ENCODE measurements at places on chromosomes 5 and 9.

- peak; percentile 9 for DNase-seq
Observed at GRCh38 chr9:26375448-26375847, 517.2 kb downstream of the CAAP1 start.

DNA sequence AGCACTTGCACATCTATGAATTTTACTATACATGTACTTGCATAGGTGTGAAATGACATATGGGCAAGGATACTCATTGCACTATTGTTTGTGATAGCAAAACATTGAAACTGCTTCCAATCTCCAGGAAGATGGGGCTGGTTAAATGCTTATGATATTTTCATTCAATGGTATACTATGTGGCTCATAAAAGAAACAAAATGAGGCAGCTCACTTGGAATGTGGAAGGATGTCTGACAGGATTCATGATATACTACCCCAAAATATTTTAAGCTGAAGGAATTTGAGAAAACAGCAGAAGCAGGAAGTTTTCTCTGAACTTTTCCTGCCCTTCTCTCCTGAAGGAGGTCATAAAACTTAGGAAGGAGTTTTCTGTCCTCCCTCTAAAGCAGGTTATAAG is 99.6 kb upstream of the CAST start:
- DNase-seq, result peak; percentile 77

GRCh38 chr9:77793849-77794248 is 145.7 kb upstream of the GNA14 start:
- peak; percentile 19 for DNase-seq

DNA sequence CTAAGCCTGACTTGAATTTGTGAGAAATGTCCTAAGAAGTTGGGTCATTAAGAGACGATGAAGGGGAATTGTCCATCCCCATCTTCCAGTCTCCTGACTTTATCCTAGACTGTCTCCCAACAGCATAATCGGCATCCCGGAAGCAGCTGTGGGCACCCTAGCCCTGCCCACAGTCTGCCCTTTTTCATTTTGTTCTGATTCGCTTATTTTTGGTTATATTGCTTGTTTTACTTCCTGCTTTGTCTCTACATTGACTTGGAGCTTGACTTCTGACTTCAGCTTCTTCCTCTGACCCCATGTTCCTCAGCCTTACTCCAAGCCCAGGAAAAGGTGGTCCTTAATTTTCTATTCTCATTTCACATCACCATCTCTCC is 41.8 kb downstream of the UGCG start:
- DNase-seq, result no peak

GRCh38 chr9:124868511-124869465 is 6.9 kb downstream of the ARPC5L start:
- DNase-seq, result peak; percentile 78

DNA sequence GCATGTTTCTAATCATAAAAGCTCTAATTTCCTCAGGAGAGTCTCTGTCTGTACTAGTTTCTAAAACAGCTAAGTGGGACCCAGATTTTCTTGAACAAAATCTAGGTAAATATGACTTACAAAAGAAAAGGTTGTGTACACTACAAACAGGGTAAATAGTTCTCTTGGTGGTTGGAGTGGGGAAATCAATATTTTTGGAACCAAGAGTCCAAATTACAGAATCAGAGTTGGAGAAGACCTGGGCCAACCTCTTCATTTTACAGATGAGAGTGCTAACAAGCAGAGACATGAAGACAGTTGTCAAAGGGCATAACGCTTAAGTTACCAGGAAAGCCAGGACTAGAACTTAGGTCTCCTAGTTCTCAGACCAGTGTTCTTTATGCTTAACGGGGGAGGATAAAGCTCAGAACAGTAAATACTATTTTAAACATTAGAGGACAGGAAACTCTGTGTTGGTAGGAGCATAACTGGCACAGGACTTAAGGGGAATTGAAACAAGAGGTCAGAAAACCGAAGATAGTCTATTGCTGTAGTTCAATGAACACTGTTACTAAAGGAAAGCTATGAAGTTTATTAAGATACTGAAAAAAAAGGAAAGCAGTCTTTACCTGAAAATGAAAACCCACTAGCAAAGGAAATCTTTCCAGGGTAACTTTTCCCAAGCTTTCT is 9.3 kb upstream of the GOLGA1 start:
- no peak for DNase-seq

GRCh38 chr9:137758067-137758466 is 119.5 kb upstream of the CACNA1B start:
- no peak for DNase-seq

GRCh38 chr9:68505681-68506409 is 34.8 kb downstream of the TMEM252 start:
- DNase-seq, result no peak

Data from fibroblast of lung (primary cell).